NK-92 treated with Interleukin-12 subunit alpha and Interleukin-12 subunit beta, amount 100 ng/mL, for 24 hours (cell line): ENCODE measurements at places on chromosomes 1 and 21.

DNA sequence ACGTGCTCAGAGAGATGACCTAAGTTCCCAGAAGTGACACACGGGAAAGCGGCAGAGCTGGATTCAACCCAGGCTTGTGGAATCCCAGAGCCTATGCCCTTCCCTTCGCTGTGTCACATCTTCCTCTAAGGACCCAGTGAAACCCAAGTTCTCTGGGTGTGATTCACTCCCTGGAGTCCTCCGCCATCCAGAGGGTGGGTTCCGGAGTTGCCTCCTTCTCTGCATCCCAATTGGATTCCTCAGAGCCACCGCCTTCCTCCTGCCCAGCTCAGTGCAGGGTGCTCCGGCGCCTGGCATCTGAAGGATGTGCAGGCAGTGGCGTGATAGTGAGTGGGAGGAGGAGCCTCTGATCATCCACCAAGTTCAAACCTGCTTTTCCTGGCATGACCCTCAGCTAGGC is 20.7 kb upstream of the RCC2 start:
- DNase-seq = no peak

- no peak for DNase-seq
Observed at GRCh38 chr21:14451546-14451945, 68.6 kb upstream of the HSPA13 start.

GRCh38 chr1:53176452-53177208 is 20.0 kb upstream of the CPT2 start:
- DNase-seq = no peak

- no peak for DNase-seq
Observed at GRCh38 chr1:213519098-213519497, 468.1 kb downstream of the RPS6KC1 start.

- no peak for DNase-seq
Observed at GRCh38 chr1:104932030-104932915, 1182.6 kb downstream of the AMY1C start.

DNA sequence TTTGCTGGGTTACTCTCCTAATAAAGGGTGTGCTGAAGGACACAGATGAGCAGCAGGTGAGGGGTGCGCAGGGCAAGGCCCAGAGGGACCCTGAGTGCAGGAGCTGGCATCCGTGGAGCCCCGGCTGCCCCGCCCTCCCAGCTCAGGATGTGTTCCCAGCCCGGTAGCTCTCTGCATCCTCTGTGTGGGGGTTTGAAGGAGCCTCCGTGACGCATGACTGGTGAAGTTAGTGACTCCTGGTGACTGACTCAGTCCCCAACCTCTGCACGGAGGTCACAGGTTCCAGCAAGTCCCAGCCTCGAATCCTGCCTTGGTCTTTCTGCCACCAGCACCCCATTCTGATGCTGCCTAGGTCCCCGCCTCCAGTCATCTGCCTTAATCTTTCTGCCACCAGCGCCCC is 21.6 kb upstream of the TSPEAR start:
- no peak for DNase-seq

DNA sequence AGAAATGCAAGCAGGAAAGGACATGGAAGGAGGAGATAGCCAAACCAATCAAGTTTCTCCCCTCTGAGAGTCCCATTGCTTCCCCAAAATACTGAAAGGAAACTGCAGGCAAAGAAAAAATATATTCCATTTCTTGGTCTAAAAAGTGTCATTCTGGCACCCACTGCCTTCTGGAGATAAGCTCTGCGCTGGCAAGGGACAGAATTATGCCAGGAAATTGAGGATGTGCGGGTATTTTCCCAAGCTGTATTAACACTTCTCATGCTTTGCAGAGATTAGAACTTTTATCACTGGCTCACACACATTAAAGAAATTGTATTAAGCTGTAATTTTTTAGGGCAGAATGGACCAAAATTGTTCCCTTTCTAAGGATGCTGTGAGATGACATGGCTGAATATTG is 381.2 kb upstream of the DUSP10 start:
- DNase-seq = no peak

GRCh38 chr1:158611916-158612315 is 6.8 kb downstream of the OR10Z1 start:
- DNase-seq = no peak

- DNase-seq = no peak
Observed at GRCh38 chr1:69197816-69198215, 369.9 kb upstream of the LRRC7 start.

- no peak for DNase-seq
Observed at GRCh38 chr1:170593173-170594011, 61.4 kb downstream of the GORAB start.

GRCh38 chr1:46479744-46480350 is 9.8 kb upstream of the DMBX1 start:
- DNase-seq = no peak
